ENCODE measurements at places on chromosomes 1 and 21.

DNA sequence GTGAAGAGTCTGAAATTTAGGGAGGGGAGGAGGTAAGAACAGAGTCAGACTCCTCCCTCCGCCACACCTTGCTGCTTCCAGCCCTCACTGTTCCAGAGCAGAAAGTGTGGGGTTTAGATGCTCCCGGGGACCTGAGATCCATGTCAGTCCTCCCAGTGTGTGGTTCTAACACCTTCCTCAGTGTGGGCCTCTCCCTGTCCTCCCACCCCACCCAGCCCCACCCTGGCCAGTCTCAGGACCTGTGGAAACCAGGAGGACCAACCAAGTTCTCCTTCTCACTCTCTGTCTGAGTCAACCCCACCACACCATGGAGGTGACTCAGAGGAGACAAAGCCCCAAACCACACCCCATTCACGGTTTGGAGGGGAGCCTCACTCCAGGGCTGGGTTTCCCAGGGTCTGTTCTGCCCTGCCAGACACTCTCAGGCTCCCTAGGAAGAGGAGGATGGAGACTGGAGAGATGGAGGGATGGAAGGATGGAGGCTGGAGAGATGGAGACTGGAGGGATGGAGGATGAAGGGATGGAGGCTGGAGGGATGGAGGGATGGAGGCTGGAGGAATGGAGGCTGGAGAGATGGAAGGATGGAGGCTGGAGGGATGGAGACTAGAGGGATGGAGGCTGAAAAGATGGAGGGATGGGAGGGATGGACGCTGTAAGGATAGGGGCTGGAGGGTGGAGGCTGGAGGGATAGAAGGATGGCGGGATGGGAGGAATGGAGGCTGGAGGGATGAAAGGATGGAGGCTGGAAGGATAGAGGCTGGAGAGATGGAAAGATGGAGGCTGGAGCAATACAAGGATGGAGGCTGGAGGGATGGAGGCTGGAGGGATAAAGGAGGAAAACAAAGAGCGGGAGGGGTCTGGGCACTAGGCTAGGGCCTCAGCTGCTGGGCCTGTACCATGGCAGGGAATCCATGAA is 100.9 kb upstream of the RUNX3 start:
- DNase-seq: no peak

DNA sequence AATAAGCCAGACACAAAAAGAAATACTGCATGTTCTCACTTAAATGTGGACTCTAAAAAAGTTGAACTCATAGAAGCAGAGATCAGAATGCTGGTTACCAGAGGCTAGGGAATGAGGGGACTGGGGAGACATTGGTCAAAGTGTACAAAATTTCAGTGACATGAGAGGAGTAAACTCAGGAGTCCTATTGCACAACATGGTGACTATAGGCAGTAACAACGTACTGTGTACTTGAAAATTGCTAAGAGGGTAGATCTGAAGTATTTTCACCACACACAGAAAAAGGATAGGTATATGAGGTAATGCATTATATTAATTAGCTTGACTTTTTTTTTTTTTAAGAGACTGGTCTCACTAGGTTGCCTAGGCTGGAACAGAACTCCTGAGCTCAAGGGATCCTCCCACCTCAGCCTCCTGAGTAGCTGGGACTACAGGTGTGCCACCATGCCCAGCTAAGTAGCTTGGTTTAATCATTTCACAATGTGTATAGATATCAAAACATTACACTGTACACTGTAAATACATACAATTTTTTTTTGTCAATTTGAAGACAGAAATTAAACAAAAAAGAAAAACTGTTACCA is 7.4 kb downstream of the ZNF496 start:
- DNase-seq: no peak

- no peak for DNase-seq
Observed at GRCh38 chr1:62325681-62326080, 6.4 kb upstream of the KANK4 start.

DNA sequence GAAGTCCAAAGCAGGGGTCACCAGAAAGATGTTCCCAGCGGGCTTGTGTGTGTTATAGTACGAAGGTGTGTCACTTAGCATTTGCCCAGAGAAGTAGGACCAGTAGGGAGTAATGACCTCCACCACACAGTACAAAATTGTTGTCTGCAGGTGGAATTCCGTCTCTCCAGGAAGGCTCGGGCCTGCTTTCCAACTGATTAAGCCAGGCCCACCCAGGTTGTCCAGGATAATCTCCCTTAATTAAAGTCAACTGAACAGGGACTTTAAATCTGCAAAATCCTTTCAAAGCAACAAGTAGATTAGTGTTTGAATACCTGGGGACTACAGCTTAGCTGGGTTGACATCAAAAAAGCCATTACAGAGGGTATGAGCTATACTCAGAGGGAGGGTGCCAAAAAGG is 131.3 kb downstream of the BACH1 start:
- no peak for DNase-seq

DNA sequence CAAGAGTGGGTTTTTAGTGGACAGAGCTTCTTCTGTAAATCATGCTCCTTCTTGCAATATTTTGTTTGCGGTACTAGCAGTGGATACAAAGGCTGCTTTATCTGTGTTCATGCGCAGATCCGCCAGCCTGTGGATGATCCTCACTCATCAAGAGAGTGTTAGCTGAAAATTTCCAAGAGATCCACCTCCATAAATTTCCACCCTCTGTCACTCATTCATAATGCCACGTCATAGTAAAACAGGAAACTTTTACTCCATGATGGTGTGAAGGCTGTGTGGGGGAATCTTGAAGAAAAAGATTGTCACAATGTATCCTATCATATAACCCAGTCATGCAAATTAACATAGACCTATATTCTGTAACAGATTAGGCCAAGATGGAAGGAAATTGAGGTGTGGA is 4.4 kb upstream of the MAPKAPK2 start:
- DNase-seq: no peak

- DNase-seq: no peak
Observed at GRCh38 chr1:85308833-85309350, 32.5 kb upstream of the BCL10 start.

- no peak for DNase-seq
Observed at GRCh38 chr1:210371916-210372315, 43.2 kb downstream of the HHAT start.

DNA sequence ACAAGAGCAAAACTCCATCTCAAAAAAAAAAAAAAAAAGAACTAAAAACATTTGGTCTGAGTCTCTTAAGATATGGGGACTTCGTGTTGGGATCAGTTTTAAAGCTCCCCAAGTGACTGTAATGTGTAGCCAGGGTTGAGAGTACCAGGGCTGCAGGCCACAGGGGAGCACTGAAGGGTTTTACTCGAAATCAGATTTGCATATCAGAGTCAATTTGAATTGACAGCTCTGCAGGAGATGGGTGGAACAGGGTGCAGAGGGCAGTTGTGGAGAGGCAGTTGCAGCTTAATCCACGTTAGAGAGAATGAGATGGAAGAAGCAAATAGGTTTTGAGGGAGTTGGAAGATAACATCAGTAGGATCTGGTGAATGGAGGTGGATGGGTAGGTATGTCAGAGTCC is 20.6 kb upstream of the ELOA start:
- no peak for DNase-seq

DNA sequence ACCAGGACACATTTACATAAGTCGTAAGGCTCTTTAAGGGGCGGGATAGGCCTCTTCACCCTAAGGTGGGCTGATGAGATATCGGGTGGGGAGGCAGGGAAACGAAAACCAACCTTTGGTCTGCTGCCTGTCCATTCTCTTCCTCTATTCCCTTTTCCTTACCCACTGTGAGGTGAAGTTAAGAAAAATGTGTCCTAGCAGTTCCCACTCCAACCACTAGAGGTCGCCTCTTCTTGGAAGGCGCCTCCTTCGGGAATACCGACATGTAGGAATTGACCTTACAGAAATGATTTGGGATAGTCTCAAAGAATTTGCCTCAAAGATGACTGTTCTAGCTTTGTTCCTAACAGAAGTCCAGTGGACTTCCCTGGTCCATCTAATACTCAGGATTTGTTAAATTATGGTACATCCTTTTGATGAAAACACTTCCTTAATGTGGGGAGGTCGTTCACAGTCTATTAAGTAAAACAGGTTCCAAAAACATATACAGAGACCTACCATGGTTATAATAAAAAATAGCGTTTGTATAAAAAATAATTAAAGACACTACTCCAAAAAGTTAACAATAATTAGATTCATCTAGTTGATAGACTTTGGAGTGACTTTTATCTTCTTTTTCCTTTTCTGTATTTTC is 14.1 kb downstream of the AZIN2 start:
- no peak for DNase-seq

Data from left ventricle myocardium superior (tissue), 1 donor.